HS-27A (cell line): ENCODE measurements at places on chromosomes 3 and 15.

GRCh38 chr15:86935841-86936240 lies 856.2 kb downstream of the AGBL1 start:
- no peak for DNase-seq

- DNase-seq, result no peak
Measured at GRCh38 chr3:180329187-180329586, 272.8 kb upstream of the TTC14 start.

GRCh38 chr3:157059661-157060060 lies 100.3 kb downstream of the CCNL1 start:
- DNase-seq, result no peak

DNA sequence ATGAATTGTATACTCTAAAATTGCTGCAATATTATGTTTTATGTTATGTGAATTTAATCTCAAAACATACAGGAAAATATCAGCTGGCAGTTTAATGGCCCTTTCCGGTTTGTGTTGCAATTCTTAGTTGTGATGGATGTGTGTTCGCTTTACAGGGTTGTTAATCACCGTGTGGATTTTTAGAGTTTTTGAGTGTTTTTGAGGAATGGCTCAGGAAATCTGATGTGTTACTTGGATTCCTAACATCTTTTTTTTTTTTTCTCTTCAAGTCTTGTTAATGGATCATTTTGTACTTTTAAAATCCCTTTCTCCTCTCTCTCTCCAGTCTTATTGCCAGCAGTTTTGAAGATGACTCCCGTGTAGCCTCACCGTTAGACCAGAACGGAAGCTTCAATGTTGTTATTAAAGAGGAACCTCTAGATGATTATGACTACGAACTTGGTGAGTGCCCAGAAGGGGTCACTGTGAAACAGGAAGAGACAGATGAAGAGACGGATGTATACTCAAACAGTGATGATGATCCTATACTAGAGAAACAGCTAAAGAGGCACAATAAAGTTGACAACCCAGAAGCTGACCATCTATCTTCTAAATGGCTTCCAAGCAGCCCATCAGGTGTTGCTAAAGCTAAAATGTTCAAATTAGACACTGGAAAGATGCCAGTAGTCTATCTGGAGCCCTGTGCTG lies 35.7 kb downstream of the MGA start:
- no peak for DNase-seq

DNA sequence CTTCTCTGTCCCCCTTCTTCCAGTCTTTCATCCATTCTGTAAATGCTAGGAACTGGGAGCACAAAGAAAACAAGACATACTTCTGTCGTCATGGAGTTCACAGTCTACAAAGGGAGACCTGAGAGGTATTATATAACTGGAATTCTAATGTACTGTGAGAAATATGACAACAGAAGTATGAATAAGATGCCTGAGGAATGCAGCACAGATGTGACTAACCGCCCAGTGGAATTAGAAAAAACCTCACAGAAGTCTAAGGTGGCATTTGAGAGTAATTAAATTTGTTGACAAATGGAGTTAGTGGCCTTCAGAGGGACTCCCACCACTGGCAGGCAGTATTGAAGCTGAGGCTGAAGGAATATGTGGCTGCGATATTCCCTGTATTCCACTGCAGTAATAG lies 168.5 kb upstream of the FAM3D start:
- peak; percentile 36 for DNase-seq

DNA sequence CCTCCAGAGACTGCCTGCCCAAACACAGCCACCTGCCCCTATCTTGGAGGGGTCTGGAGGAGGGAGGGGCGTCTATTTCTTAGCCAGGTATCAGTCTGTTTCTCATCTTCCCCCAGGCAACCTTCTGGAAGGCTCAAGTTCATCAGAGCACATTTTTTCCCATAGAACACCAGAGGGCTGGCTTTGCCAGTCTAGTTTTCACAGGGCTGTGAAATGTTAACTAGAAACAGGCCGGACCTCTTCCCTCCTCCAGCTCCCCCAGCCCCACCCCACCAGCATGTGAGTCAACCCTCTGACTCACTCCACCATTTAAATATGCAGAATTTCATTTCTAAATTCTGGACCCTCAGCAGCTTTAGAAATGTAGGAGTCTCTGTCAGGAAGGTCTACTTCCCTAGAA lies 66.9 kb downstream of the SLCO2A1 start:
- DNase-seq, result no peak

- DNase-seq, result no peak
Measured at GRCh38 chr3:129003578-129004112, 2.5 kb downstream of the EFCC1 start.

- no peak for DNase-seq
Measured at GRCh38 chr3:84637272-84637671, 321.5 kb upstream of the CADM2 start.

- DNase-seq, result no peak
Measured at GRCh38 chr3:66179793-66180192, 41.0 kb upstream of the SLC25A26 start.

DNA sequence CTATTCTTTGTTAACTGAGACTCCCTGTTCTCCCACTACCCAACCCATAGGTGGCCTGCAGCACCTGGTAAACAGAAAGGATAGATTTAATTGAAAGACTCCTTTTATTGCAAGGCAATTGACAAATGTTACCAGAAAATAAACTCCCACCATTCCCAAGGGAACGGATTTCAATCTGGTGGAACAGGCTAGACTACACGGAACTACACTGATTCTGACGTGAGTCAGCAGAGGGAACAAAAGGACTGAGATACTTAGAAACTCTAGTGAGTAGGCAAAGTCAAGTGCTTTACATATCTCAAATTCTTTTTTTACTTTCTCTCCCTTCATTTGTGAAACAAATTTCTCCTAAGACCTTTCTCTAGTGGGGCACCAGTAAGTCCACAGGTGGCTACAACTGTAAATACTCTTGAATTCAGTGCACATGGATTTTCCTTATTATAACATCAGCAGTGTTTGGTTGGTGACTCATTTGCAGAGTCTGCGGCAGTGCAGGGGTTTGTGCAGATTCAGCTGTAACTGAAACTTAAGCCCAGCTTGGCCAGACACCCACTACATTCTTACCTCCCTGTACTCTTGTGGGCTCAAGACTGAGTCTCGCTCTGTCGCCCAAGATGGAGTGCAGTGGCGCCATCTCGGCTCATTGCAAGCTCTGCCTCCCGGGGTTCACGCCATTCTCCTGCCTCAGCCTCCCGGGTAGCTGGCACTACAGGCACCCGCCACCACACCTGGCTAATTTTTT lies 34.3 kb upstream of the PLSCR2 start:
- DNase-seq, result peak; percentile 74

- DNase-seq, result no peak
Measured at GRCh38 chr15:57972864-57973263, 92.6 kb downstream of the ALDH1A2 start.

- DNase-seq, result no peak
Measured at GRCh38 chr3:108102420-108103039, 11.7 kb upstream of the CD47 start.

DNA sequence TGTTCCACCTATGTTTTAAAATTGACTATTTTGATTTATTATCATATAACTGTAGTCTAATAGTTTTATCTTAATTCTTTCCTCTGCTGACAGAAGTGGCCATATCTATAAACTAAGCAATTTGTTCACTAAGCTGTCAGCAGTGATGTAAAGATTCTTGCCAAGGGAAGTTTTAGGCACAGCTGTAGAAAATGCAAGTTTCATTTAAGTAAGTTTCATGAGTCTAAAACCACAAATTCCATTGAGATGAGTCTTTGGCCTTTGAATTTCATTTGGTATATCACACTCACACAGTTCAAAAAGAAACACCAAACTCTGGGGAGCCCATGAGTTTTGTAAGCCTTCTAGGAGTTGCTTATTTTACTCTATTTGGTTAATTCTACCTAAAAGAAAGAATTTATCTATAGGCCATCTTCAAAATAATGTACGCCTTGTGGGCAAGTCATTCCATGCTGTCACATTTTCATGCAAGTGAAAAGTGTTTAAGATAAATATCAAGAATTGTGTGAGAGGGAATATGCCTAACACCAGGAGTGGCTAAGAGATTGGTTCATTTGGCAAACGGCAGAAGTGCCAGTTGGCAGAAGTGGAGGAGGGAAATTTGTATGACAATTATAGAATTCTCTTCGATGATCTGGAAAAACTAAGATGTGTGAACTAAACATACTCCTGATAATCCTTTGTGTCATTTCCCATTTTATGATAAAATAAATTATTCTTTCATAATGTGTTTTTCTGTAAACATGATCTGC lies 292.9 kb downstream of the ZIC4 start:
- peak; percentile 83 for DNase-seq

DNA sequence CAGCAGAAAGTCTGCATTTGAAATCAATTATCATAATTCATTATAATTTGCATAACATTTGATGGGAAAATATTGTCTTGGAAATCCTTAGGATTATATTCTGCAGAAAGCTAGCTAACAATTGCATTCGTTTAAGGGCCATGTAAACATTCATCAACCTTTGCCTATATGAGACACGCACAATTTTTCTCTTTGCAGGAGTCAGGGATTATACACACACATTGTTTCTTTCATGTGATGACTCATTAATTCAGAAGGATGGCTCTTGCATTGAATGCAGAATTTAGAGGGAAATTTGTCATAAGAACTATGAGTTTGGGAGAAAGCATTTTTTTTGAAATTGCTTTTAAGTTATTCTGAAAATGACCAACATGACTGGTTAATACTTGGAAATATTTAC lies 844.7 kb downstream of the DIPK2A start:
- DNase-seq, result no peak

DNA sequence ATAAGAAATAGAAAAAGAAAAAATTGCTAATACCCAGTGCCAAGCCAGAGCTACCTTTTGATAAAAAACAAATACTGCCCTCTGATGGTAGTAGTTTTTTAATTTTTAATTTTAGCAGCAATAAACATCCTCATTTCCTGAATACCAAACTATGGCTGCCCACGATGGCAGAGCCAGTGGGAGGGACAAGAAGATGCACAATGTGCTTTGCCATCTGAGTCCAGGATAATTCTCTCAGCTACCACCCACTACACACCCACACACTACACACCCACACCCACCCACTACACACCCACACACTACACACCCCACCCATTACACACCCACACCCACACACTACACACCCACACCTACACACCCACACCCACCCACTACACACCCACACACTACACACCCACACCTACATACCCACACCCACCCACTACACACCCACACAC lies 17.8 kb downstream of the CEP19 start:
- no peak for DNase-seq

DNA sequence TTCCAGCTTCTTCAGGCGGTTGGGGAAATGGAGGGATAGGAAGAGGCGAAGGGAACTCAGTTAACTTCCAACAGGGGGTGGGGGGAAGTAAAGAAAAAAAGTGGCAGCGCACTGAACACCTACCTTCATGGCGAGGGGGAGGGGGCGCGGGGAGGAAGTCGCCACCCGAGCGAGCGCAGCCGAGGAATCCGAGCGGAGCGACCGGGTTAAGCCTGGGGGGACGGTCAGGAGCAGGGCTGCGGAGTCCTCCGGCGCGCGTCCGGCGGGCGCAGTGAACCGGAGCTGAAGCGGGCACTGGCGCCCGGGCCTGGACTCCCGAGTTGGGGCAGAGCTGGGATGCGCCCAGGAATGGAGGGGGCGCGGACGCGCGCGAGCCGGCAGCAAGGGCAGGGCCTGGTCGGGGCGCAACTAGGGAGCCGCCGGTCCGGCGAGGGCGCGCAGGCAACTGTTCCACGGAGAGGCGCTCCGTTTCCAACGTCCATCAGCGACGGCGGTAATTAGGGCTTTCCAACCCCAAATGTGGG lies at the start of gene WNT5A:
Gene WNT5A, minus strand, starts transcription at position 450 of the 524 bp plus-strand sequence. Its CDS starts 321 bp downstream, at position 129.
- no peak for DNase-seq

- no peak for DNase-seq
Measured at GRCh38 chr3:177212756-177213155, 15.5 kb upstream of the TBL1XR1 start.

DNA sequence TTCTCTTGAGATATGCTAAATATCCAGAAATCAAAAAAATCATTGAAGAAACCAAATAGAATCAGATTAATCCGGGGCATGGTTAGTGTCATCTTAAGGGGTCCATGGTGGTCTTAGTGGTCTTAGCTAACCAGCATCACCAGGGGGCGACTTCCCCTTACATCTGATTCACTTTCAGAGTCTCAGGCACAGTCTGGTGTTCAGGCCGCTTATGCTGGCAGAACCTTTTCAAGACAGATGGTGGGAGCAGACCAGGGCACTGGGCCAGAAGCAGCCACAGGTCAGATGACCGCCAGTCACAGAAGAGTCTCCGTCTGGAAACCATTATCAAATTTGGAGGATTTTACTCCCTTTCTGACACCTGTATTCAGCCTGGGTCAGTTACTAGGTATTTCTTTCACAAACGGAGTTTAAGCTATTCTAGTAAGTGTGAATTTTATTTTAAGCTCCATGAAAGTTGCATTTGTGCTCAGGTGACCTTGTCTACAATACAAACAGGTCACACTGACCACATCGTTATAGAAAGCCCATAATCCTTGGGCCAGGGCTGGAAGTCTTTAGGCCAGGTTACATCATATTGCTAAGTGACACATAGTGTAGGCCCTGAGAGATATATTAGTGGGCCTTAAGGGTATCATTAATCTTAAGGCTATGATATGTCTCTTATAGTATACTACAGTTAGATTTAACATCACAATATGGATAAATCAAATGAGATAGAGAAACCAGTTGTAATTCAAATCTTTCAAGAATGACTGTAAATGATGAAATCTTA lies 365.5 kb downstream of the GBE1 start:
- DNase-seq, result no peak

DNA sequence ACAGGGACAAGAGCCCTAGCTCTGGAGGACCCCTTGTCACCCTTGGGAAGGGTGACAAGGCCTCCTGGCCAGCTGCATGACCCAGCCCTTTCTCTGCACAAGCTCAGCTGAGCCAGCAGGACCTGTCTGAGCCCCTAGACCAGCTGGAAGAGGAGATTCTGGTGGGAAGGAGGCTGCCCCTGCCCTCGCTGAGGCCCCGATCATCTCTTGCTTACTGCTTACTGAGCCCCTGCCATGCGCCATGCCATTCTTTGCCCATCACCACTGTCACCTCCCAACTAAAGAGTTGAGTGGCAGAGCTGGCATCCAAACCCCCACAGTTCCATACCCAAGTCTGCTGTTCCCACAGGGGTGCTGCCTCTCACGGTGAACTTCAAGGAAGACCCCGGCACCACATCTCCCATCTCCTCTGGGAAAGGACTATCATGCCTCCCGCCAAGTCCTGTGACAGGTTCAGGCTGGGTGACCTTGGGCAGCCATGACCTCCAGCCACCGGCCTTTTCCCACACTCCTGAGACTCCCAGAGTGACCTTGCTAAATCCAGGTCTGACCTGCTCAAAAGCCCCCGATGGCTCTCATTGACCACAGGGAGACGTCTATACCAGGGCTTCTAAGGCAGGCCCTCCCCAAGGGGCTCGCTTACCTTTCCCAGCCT lies 34.0 kb downstream of the ACSBG1 start:
- DNase-seq, result no peak

- no peak for DNase-seq
Measured at GRCh38 chr3:119600732-119601131, 3.0 kb downstream of the PLA1A start.

DNA sequence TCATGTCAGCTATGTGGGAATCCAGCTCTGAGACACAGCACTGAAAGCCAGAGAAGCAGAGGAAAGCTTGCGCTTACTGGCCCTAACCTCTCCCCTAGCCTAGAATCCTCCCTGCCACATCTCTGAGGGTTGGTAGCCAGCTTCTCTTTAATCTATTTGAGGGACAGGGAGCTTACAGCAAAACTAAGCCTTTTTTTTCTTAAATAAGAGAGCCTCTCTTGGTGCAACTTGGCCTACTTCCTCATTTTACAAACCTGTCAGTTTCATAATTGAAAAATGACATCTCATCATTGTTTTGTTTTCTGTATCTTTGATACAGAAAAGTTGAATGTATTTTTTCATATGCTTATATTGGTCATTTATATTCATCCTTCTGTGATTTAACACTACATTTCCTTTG lies 193.9 kb downstream of the ZNF621 start:
- no peak for DNase-seq
